Heart left ventricle (tissue), 16 donors: ENCODE measurements at places on chromosomes 7 and 10.

- no peak for DNase-seq
Observed at GRCh38 chr10:106942035-106942662, 222.4 kb downstream of the SORCS1 start.

DNA sequence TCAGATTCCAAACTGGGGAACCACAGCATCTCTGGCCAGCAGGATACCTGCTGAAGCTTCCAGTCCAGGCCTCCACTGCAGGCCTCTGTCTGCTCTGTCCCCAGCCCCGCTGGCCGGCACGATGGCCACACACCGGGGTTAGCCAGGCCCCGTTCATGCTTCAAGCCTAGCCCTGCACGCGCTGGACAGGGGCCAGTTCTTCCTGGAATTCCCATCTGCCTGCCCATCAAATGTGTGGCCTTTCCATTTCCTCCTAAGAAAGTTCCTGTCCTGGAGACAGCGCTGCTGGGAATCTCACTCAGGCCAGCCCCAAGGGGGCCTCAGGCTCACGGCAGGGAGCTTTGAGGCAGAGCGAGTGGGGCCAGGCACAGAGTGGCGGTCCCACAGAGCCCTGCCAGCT is 18.0 kb downstream of the SH2B2 start:
- DNase-seq = no peak

DNA sequence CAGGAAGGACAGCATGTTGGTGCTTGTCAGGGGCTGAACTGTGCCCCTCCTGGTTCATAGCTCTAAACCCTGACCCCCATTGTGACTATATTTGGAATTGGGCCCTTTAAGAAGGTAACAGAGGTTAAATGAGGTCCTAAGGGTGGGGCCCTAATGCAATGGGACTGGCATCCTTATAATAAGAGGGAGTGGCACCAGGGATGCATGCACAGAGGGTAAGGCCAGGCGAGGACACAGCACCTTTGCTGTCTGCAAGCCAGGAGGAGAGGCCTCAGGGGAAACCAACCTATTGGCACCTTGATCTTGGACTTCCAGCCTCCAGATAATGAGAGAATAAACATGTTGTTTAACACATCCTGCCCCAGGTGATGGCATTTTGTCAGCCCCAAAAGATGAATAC is 61.3 kb upstream of the EBF3 start:
- DNase-seq = no peak

GRCh38 chr10:11109590-11109989 is 91.9 kb downstream of the CELF2 start:
- no peak for DNase-seq
